ENCODE measurements at places on chromosomes 5 and 9.

DNA sequence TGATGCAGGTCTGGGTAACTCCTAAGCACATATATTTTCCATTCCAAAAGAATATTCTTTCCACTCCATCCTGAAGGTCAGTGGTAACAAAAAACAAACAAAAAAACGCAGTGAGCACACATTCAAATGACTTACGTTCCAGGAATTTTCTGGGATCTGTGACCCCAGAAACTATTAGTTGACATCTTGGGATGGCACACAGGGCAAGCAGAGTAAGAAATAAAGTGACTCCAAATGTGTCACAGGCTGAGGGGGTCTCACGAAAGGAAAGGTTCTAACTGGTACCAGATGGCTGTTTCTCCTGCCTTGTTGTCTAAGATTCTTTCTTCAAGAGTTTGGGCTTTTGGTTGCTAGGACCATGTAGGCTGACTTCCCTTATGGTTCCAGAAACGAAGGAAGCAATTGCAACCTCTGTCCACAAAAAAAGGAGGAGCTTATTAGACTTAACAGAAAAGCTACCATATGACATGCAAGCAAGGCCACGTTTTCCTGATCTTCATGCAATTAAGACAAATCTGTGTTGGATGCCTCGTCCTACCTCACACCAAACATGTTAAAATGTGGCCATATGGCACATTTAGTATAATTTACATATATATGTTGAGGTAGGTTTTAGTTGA lies 32.7 kb downstream of the PTGS1 start:
- DNase-seq: no peak

GRCh38 chr5:122201365-122201764 lies 72.0 kb downstream of the ZNF474 start:
- no peak for DNase-seq

DNA sequence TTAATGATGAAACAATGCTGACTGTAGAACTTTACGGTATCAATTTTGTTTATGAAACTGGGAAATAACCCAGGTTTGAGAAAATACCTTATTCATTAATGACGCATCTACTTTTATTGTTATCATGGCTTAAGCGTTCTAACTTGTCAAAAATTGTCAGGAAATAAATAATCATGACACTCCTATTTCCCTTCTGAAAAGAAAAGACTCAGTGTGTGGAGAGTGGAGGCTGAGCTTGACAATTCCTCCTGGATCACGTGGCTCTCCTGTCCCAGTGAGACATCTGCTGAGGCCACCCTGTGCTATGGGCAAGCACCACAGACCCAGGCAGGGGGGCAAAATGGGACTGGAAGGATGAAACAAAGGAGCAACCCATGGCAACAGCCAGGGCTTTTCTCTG lies 466.4 kb downstream of the ZNF608 start:
- DNase-seq: no peak

GRCh38 chr9:15389631-15390030 lies 33.0 kb upstream of the SNAPC3 start:
- DNase-seq: no peak

GRCh38 chr5:6255956-6256355 lies 122.4 kb downstream of the MED10 start:
- DNase-seq: no peak

DNA sequence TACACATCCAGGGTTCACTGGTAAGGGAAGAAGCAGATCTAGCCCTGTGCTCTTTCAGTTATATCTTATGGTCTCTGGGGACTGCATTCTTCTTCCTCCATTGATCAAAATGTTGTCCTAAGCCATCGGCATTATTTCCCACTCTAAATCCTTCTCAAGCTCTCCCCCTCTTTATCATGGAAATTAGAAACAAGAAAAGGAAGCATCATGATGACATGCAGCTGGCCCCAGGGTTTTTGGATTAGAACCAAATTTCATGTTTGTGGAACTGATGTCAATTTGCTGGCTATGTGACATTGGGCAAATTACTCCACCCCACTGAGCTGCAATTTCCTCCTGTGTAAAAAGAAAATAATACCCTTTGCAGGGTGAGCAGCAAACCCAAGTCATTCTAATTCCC lies 39.5 kb downstream of the MFAP3 start:
- DNase-seq: no peak

GRCh38 chr5:99331061-99331460 lies 402.3 kb upstream of the CHD1 start:
- no peak for DNase-seq

DNA sequence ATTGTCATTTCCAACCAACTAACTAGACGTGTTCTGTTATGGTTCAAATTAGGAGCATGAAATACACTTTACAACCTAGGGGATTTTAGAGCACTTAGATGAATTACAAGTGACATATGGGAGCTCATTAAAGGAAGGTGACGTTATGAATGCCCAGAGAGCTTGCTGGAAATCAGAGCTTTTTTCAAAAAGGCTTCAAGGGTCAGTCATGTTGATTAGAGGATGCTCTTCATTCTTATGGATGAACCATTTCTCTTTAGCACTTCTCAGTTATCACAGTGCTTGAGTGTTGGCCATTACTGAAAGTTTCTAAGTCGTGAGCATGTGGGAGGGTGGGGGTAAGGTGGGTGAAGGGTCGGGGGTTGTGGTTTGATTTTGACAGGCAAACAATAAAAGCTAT lies 1245.5 kb upstream of the DMAC1 start:
- no peak for DNase-seq

DNA sequence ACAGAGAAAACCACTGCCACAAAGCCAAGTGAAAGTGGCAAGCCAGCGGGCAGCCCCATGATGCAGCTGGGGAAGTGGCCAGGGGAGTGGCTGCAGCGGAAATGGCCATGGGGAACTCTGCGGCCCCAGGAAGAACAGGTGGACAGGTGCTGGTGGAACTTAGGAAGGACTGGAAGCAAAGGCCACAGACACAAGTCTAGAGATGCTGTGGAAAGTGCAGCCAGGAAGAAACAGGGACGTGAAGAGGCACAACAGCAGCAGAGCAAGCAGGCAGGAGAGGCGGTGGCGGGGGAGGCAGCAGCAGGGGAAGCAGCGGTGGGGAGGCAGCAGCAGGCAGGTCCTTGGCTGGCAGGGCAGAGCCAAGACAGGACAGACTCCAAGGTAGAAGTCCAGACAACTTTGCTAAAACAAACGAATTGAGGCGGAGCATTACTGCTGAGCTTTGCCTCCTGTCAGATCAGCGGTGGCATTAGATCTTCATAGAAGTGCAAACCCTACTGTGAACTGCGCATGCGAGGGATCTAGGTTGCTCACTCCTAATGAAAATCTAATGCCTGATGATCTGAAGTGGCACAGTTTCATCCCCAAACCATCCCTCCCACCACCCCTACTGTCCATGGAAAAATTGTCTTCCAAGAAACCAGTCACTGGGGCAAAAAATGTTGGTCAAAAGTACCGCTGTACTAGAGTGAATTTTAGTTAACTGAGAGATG lies 11.8 kb downstream of the SURF6 start:
- DNase-seq: no peak

DNA sequence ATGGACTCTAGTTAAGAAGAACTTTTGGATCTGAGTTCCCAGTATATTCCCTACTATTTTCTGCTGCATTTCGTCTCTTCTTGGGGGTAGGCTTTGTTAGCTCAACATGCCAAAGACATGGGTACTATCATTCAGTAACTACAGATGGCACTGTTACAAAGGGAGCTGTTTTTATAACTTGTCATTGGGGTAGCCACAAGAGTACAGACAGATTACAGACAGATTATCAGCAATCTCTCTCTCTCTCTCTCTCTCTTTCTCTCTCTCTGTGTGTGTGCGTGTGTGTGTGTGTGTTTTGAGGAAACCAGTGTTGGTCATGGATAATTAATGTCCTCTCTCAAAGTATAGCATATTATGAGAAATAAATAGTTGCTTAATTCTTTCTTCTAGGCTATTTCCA lies 116.1 kb downstream of the WDR70 start:
- DNase-seq: no peak

- DNase-seq: no peak
Observed at GRCh38 chr9:15346837-15347236, 39.8 kb upstream of the TTC39B start.

- no peak for DNase-seq
Observed at GRCh38 chr5:149317281-149318048, 27.8 kb upstream of the GRPEL2 start.

DNA sequence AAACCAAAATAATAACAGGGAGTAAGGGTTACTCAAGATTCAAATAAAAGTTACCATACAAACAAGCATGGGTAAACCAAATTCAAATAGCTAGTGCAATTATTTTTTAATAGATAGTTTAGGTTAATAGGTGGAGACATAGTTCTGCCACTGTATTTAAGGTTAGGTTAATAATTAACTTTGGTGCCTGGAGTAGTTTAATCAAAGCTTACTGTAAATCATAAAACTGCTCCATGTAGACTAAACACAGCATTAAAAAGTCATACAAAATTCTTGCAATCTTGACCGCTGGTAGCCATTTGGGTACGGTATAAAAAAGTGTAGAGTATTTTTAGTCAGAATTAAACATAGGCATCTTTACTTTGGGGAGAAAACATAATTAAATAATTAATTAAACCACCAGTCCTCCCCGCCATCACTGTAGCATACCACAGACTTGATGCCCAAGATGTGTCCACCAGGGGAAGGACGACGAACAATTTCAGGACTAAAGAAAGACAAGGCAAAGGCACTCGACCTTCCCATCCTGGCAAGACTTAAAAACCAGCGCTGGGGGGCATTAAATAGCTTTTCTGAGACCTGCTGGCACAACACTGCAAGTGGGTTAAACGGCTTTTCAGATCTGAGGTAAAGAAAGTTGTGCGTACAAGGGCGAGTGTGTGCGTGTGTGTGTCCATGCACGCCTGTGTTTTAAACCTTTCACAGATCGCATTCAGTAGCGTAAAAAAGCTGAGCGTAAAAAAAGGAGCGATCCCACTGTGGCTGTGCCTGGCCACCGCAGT lies 2.9 kb downstream of the SEMA6A start:
- no peak for DNase-seq

DNA sequence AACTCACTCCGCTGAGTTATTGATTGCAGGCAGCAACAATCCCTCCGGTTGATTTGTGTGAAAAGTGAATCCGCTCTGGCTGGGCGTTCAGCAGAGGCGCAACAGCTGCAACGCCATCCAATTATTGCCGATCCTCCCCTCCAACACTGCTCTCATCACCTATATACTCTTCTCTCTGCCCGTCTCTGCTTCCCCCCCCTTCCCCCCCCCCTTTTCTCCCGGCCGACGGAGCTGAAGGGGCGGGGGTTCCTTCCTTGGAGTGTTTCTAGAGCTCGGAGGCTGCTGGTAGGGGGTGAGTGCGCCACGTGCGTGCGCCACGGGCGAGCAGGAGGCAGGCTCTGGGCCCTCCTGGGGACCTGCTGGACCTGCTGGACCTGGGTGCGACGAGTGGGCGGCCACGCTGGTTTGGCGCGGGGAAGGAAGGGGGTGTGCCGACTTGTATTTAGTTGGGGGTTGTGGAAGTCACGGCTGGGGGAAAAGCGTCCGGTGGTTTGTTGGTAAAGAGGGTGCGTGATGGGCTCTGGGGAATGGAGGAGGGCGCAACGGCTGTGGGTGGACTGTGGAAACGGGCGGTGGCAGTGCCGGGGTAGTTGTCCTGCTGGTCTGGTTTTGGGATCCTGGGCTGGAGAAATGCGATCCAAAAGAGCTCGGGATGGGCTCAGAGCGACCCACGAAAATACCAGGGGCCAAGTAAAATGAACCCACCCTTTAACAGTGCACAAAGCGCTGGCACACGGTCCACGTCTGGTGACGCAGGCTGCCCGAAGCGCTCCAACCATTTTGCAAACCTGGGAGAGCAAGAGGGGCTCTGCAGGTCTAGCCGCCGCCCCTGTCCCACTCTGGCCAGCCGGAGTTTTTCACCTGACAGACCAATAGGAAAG lies 6.4 kb upstream of the MEF2C start:
- DNase-seq: no peak

DNA sequence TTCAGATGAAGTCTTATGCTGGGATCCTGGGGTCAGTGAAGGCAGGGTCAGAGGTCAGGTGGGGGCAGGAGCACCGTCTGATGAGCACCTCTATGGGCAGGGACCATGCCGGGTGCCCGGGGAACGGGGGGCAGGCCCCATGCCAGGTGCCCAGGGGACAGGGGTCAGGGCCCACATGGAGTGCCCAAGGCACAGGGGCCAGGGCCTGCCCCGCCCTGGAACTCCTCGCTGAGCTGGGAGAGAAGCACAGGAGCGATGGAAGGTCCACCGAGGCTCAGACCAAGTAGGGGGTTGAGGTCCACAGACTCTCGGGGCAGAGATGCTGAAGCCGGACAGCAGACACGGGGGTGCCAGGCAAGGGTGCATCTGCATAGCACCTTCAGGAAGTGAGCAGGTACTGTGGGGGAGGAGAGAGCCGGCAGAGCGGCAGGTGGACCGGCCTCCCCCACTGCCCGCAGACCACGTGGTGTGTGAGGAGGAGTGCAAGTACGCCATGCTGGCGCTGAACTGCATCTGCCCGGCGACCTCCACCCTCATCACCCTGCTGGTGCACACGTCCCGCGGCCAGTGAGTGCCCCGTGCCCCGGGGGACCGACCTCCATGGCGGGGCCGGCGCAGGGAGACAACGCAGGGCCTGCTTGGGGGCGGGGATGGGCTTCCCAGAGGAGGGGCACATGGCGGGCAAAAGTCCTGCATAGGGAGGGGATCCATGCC lies 67.7 kb downstream of the KCNT1 start:
- no peak for DNase-seq

- DNase-seq: no peak
Observed at GRCh38 chr9:5838884-5839571, 6.1 kb upstream of the ERMP1 start.

DNA sequence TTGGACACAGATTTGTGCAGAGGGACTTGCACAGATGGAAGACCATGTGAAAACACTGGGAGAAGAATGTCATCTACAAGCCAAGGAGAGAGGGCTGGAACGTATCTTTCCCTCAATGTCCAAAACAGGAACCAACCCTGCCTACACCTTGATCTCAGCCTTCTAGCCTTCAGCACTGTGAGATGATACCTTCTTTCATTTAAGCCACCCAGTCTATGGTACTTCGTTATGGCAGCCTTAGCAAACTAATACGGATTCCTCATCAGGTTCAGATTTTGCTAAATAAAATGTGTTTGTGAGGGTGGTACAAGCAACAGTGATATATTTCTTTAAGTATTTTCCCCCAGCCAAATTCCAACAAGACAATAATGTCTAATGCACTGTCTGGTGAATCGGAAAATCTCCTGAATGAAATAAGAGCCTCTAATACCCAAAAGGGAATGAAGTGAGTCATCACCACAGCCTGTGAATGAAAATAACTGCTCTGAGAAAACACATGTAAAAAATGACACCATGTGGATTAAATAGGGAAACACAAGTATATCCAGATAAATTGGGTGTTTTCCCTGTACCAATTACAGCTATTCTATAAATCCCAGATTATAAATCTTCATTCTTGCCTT lies 182.8 kb upstream of the TARS1 start:
- DNase-seq: no peak

DNA sequence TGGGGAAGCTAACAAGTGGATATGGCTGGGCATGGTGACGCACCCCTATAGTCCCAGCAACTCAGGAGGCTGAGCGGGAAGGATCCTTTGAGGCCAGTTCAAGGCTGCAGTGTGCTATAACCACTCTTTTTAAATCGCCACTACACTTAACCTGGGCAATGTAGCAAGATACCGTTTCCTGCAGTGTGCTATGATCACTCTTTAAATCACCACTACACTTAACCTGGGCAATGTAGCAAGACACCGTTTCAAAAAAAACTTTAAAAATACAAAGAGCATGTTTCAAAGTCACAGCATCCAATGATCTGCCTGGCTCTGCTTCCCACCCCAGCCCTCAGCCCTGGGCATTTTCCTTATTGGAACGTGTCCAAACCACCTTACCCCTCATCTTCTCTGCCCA lies 14.5 kb downstream of the GRHPR start:
- DNase-seq: no peak

- DNase-seq: no peak
Observed at GRCh38 chr5:137959488-137959887, 70.2 kb downstream of the PKD2L2 start.

GRCh38 chr9:72263572-72263971 lies 101.4 kb downstream of the ZFAND5 start:
- DNase-seq: no peak
